ENCODE measurements at places on chromosomes 3 and 15. TPM values are rescaled to one million over a fixed set of nuclear protein-coding genes. Genes with fewer than 3 reads are reported as not detected.
A peak's percentile ranks its signal among the peaks of the same experiment; 100 is the strongest.

GRCh38 chr15:42137461-42138261, 18.8 kb downstream of the PLA2G4F start:
- DNase-seq: peak; percentile 12

The FOXL2 gene
- total RNA-seq: 0.68 TPM

The MRAS gene
- 35.0 TPM for total RNA-seq

DNA sequence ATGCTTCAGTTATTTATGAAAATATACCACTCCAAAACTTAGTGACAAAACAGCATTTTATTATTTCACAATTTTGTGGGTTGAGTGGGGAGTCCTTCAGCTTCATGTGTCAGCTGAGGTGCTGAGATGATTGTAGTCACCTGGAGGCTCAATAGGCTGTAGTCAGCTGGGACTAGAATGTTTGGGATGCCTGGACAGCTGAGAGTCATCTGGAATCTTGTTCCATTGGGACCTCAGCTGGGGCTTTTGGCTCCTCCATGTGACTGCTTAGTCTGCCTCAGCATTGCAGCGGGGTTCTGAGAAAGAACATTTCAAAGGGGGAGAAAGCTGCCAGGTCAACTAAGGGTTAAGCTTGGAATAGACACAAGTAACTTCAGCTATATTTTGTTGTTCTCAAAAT, 13.4 kb downstream of the STT3B start:
- DNase-seq: no peak

The ZNF197 gene
- 17.7 TPM for total RNA-seq

DNA sequence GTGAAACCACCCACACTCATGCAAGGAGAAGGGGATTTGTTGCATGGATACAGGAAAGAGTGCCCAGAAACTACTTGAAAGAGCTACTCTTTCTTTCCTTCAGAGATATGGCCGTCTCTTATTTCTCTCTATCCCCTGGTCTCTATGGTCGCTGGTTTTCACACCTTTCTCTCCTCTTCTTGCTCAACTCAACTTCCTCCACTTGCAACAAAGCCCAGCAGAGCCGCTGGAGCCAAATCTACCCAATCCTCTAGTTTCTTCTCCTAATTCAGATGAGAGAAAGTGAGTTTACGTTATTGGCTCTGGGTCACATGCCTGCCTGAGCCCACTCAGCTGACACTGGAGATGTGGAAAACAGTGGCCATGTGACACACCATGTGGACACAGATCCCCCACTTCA, 215.2 kb downstream of the OSBPL10 start:
- DNase-seq: no peak

GRCh38 chr15:85086855-85087254, 105.2 kb downstream of the PDE8A start:
- DNase-seq: no peak

DNA sequence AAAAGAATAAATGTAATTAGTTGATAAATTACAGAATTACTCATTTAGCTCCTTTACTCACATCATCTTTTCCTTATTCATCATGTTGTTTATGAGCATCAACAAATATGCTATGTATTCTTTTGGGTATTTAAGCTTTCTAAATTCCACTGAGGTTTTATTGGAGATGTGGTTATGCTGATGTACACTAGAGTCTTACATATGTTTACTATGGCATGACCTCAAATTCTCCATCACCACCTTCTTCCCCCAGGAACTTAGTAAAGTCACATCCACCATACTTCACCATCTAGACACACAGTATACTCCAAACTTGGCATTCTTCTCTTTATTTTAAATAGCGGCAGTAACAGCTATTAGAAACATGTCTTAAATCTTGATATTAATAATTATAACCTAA, 74.1 kb upstream of the MELTF start:
- no peak for DNase-seq

The DYNLT2B gene
- 15.7 TPM for total RNA-seq

- DNase-seq: no peak
Measured at GRCh38 chr15:101373577-101373976, 78.5 kb upstream of the SNRPA1 start.
